GM13976 (cell line): ENCODE measurements at places on chromosomes 5 and 9.

GRCh38 chr9:110334183-110334582, 3.5 kb downstream of the TXNDC8 start:
- DNase-seq = peak; percentile 18

- no peak for DNase-seq
Observed at GRCh38 chr9:125043148-125043547, 100.2 kb downstream of the SCAI start.

DNA sequence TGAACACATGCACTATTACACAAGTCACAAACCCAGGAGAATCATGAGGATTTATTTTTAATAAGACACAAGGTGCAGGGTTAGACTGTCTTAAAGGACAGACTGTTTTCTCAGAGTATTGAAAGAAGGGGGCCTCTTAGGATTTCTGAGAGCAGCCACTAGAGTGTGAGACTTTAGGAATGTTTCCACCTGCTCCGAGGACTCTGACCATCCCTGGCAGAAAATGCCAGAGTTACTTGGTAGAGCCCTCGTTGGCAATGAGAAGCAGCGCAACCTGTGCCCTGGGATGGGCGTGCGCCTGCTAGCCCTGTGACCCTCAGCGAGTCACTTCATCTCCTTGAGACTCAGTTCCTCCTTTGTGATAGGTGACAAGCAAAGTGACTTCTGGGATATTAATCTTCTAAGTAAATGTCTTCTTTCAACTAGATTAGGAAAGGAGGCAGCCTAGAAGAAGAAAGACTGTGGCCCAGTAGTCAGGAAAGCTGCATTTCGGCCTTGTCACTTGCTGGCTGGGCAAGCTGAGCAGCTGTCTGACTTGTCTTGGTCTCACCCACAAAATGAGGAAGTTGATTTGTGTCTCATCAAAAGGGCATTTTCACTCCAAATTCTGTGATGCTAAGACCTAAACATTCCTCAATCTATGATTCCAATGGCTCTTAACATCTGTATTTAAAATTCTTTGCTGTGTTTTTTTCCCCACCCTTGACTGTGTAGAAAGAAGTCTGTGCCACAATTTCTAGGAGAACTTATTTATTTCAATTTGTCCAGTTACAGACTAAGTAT, 60.5 kb downstream of the PTCD2 start:
- peak; percentile 54 for DNase-seq

GRCh38 chr9:7147121-7148090, 389.6 kb downstream of the KDM4C start:
- DNase-seq = no peak

DNA sequence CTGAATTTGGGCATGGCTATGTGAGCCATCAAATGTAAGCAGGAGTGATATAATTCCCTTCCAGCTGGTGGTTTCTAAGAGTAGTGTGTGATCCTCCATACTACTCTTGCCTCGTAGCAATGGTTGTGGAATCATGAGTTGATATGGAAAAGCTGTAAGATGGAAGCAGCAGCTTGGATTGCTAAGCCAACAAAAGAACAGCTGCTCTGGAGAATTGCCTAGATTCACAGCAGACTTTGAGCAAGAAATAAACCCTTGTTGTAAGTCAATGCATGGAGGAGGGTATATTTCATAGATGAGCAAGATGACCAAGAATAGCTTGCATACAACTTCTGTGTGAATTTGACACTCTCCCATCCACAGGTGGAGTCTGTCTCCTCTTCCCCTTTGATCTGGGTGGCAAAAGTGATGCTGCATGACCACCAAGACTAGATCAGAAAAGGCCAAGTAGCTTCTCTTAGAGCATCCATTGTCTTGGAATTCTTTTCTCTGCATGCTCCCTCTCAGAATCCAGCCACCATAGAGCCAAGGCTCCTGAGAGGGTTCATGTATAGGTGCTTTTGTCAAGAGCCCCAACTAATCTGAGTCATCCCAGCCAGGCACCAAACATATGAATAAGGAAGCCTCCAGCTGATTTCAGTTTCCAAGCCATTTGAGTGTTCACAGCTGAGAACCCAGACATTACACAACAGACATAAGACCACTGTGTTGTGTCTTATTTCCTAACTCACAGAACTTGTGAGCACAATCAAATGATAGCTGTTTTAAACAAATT, 79.0 kb downstream of the PRLR start:
- DNase-seq = no peak

DNA sequence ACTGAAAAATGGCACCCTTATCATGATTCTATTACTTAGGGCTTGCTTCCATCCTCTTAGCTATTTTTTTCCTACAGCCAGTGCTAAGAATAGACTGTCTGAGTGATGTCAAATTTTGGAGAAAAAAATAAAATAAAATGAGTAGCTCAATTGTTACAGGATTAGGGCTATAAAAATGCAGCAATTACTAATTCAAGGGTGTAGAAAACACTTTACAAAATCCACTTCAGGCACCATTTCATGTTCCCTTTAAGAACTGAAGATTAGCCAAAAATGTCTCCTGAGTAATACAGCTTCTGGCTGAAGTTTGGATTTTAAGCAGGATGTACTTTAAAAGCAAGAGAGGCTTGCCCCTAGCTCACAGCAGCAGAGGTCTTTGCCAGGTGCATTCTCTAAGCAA, 240.5 kb upstream of the IRX1 start:
- DNase-seq = no peak

DNA sequence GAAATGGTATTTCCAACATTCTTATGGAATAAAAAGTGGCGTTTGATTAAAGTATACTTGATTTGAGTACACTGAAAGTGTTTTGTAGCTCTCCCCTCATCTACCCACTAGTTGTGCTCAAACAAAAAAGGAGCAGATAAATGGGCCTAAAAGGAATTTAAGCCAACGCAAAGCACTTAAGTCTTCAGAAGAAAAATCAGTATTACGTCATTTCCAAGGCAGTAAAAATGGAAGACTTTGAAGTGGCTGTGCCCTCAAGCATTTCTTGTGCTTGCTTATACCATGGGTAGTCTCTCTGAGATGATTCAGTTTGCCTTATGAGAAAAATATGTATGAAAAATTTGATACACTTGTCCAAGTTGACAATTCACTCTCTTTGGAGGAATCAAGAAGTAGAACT, 279.9 kb upstream of the CD180 start:
- no peak for DNase-seq

DNA sequence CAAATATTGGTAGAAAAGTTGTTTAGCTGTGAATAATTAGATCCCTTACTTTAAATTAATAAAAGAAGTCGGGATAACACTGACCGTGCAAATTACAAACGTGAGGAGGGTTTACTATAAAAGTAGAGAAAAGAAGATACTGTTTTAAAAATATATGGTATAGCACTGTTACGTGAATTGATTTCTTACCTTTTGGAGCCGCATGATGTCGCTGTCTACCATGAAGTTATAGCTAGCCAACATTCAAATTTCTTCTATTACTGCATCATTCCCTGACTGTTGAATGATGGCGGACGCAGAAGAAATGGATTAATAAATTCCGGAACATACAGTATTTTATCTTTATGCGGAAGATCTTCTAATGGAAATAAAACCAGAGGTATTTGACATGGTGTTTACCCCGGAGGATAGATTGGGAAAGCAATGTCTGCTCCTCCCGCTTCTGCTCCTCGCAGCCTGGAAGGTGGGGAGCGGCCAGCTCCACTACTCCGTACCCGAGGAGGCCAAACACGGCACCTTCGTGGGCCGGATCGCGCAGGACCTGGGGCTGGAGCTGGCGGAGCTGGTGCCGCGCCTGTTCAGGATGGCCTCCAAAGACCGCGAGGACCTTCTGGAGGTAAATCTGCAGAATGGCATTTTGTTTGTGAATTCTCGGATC, at the start of gene PCDHA6:
PCDHA6 (plus strand) TSS at position 257 of the 658 bp plus-strand sequence; CDS start at position 389, 132 bp downstream.
- no peak for DNase-seq

GRCh38 chr5:75202935-75203334, 33.7 kb downstream of the ANKRD31 start:
- no peak for DNase-seq

DNA sequence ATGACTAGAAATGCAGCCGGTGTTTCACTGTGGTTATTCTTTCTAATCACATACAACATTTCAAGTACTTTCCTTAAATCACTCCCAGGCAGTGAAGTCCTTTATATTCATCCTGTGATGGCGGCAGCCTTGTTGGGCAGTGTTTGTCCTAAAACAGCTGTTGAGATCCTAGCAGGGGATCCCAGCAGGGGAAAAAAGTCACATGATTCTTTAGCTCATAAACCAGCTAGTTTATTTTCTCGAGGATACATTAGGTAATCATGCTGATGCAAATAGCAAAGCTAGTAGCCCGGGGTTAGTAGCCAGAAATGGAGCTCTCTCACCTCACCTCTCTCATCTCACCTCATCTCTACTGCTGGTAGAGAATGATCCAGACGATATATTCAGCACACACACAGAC, 70.5 kb downstream of the FOXD1 start:
- no peak for DNase-seq

DNA sequence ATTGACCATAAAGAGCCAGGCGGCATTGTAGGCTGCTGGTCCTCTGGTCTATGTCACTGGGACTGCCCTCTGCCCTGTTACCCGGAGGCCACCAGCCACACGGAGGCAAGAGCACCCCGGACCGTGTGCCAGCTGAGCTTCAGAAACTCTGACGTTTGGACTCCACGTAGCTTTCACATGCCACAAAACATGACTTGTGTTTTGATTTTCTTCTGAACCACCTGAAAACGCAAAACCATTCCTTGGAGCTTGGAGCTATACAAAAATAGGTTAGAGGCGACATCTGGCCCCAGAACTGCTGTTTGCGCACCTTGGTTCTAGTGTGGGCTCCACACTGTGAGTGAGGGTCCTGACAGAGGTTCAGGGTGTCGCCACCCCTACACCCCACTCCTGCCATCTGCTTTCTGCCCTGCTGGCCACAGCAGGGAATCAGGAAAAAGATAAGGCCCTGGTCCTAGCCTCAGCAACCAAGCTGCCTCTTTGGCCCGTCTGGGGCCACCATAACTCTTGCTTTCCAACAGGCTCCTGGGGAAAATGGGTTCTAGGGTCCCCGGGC, 151.3 kb upstream of the IRX2 start:
- no peak for DNase-seq

DNA sequence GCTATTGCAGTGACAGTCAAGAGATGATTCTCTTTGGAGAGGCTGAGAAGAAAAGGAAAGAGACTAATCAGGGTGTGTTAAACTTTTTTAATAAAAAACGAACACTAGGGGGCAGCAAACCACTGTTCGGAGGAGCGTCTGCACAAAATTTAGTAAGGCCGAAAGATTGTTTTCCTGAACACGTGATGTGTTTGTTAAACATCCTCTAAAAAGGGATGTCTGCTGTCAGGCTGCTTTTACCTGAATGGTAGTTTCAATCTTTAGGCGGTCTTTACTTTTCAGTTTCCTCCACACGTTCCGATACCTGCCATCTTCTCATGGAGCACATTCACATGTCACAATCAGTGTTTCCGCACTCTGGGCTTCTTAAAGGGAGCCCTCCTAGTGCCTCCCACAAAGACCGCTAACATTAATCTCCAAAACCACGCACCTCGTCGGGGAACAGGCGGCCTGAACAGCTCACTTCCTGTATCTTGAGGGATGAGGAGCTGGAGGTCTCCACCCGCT, 125.2 kb downstream of the GPBP1 start:
- DNase-seq = peak; percentile 35

- no peak for DNase-seq
Observed at GRCh38 chr5:3300726-3301125, 294.9 kb upstream of the IRX1 start.
